ENCODE measurements at places on chromosomes 1 and 21.

DNA sequence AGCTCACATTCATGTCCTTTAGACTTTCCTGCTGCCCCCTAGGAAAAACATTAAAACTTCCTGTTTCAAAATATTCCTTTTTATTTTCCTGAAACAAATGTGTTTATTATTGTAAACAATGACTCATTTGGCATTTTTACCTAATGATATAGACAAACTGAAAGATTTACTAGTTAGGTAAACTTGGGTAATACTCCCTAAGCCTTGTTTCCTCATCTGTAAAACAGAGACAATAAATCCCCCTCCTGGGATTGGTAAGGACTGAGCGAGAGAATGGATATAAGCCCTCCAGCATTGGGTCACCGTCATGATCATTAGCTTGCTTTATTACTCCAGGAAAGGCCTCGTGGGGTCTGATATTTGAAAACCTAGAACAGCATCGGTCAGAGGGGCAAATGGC is 59.8 kb downstream of the LPAR3 start:
- no peak for DNase-seq

- no peak for DNase-seq
Observed at GRCh38 chr1:79726321-79726720, 719.8 kb upstream of the ADGRL4 start.

DNA sequence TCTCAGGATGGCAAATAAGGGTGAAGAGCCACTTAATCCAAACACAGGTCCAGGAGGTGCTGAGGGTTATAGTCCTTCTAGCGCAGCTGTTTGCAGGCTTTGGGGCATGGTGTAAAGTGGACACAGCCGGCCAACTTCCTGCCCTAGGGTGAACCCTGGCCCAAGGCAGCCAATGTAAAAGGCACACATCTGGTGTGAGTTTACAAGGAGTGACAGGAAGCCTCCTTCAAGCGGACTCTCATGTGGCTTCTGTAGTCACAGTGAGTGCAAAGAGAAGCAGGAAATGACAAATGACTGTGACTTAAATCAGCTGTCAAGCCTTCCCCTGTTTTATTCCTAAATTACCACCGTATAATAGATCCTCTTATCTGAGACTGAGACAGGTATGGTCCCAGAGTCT is 213.0 kb downstream of the CRB1 start:
- DNase-seq, result no peak

GRCh38 chr1:56060906-56061305 is 518.5 kb downstream of the PLPP3 start:
- no peak for DNase-seq

DNA sequence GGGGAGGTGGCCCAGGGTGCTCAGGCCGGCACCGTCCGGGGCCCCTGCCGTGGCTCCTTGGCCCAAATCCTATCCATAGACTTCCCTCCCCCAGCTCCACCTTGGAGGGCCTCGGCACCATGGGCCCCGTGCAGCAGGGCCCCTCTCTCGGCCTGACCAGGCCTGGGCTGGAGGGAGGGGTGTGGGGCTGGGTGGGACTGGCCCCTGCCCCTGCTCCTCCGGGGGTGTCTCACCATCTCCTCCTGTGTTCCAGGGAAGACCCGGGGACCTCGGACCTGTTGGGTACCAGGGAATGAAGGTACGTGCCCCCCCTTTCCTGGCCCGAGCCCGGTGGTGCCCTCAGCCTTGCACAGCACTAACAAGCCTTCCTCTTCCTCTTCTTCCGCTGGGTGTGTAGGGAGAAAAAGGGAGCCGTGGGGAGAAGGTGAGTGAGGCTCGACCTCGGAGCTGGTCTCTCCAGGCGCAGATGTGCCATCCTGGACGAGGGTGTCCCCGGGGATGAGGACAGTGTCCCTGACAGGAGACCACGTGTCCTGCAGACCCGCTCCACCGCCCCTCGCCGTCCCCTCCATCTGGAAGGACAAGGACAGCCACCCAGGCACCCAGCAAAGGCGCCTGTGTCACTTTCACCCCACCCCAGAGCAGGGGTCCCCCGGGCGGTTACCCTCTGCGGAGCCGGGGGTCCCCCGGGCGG is 7.9 kb downstream of the COL6A1 start:
- DNase-seq, result no peak

DNA sequence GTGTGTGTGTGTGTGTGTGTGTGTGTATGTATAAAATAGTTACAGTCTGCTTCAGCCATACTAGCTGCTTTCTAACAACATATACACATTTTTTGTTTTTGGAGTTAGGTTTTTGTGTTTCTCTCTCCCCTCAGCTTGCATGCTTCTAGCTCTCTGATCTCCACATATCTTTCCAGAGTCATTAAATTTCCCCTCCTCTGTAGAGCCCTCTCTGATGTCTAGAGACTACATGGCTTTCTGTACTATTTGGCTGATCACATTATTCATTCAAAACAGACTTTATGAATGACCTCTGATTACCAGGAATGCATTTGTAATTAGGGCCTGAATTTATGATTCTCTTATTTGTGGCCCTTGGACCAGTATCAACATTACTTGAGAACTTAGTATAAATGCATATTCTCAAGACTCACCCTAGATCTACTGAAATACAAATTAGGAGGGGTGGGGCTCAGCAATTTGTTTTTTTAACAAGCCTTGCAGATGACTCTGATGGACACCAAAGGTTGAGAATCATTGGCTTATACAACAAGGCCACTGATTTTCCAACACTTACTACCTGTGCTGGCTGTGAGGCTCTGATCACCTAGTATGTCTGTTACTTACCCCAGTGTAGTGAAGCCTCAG is 104.5 kb downstream of the PTBP2 start:
- no peak for DNase-seq

DNA sequence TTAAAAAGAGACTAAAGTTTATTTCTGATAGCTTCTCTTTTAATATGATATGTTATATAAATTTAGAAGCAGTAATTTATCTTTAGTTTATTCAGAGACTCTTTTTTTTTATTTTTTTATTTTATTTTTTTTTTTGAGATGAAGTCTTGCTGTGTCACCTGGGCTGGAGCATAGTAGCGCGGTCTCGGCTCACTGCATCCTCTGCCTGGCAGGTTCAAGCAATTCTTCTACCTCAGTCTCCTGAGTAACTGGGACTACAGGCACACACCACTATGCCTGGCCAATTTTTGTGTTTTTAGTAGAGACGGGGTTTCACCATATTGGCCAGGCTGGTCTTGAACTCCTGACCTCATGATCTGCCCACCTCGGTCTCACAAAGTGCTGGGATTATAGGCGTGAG is 89.6 kb downstream of the DISP1 start:
- DNase-seq, result no peak

DNA sequence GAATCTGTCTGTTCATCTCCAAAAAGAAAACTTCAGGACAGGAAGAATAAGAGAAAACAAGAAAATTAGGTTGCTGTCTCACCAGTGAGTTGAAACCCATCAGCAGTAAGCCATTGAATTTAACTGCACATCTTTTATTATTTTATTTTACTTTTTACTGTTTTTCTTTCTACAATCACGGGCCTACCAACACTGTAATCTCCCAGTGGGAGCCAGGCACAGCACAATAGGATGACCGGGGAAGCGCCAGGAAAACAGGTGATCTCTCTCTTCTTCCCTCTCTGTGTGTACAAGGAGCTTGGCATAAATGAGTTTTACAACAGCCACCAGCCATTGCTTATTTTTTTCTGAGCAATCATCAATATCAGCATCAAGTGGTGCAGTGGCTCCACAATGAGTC is 113.1 kb upstream of the ESRRG start:
- DNase-seq, result no peak

DNA sequence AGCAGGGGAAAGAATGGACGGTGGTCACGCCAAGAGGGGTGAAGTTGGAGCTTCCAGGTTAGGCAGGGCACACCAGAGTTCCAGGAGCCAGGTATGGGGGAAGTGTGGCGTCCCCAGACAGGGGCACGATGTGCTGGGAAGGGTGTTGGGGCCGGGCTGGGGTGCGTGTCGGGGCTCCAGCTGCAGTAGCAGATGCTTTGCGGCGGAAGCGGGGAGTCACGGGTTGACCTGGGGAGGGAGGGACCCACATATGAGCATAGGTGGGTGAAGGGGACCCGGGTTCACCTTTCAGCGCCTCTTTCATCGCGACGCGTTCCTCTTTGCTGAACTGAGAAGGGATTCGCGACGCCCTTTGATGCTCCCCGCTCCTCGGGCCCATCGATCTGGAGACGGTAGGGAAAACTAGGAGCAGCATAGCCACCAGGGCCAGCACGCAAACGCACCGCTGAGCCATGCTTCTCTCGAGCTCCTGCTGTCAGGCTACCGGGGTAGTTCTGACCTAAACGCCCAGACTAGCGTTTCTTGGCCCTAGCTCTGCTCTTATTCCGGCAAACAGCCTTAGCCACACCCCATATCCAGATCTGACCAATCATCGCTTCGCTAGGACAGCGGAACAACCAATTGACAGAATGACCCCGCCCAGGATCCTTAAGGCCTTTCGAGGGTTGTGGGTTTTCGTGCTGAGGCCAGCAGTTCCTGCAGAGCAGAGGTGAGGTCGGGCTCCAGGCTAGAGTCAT is at the start of gene PM20D1:
TSS of gene PM20D1 (minus strand) at position 514 of the 737 bp plus-strand sequence. CDS start at position 454, 60 bp downstream.
- DNase-seq, result peak; percentile 46

- DNase-seq, result peak; percentile 24
Observed at GRCh38 chr1:72037745-72038343, 244.5 kb downstream of the NEGR1 start.

DNA sequence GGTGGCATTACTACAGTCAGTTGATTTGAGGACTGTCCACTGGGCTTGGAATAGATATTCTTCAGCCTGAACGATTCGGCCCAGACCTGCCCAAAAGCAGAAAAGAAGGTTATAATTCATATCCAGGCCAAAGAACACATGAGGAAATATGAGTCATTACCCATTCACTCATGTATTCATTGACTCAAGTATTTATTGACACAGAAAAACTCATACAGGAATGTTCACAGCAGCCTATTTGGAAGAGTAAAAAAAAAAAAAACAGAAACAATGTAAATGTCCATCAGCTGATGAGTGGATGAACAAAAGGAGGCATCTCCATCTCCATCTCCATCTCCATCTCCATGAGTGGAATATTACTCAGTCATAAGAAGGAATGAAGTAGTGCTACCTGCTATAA is 15.9 kb downstream of the ZMYND12 start:
- no peak for DNase-seq
